ENCODE measurements at places on chromosomes 2 and 18. TPM values are rescaled to one million over a fixed set of nuclear protein-coding genes. Genes with fewer than 3 reads are reported as not detected.

- no peak for DNase-seq
Observed at GRCh38 chr2:222064286-222064685, 234.5 kb downstream of the PAX3 start.

- DNase-seq, result no peak
Observed at GRCh38 chr2:950080-950966, at the start of gene SNTG2. SNTG2 (plus strand) TSS chr2:950849; CDS start chr2:950997, 148 bp downstream.

GRCh38 chr2:161166538-161167409 lies 6.5 kb downstream of the TANK start:
- no peak for DNase-seq

DNA sequence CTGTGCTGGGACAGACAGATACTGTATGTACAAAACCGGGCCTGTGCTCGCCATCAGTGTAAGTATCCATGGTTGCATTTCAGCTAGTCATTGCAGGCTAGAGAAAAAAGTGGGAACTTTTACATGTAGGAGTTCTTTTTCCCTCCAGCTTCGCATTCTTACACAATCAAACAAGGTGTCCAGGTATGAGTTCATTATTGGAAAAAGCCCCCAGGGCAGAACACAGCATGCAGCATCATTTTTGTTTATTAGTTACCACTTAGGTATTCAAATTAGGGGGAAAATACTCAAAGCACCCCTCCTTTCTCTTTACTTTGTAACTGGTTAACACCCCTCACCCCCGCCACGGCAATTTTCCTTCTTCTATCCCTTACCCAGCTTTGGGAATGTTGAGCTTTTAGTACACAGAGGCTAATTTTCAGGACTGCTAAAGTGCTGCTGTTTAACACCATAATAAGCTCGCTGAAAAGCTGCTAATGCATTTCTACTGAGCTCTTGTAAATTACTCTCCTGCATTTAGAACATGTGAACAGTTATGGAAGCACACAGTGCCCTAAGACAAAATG lies 13.6 kb downstream of the UPP2 start:
- no peak for DNase-seq

GRCh38 chr2:100365434-100365833 lies 43.1 kb upstream of the LONRF2 start:
- DNase-seq, result no peak

DNA sequence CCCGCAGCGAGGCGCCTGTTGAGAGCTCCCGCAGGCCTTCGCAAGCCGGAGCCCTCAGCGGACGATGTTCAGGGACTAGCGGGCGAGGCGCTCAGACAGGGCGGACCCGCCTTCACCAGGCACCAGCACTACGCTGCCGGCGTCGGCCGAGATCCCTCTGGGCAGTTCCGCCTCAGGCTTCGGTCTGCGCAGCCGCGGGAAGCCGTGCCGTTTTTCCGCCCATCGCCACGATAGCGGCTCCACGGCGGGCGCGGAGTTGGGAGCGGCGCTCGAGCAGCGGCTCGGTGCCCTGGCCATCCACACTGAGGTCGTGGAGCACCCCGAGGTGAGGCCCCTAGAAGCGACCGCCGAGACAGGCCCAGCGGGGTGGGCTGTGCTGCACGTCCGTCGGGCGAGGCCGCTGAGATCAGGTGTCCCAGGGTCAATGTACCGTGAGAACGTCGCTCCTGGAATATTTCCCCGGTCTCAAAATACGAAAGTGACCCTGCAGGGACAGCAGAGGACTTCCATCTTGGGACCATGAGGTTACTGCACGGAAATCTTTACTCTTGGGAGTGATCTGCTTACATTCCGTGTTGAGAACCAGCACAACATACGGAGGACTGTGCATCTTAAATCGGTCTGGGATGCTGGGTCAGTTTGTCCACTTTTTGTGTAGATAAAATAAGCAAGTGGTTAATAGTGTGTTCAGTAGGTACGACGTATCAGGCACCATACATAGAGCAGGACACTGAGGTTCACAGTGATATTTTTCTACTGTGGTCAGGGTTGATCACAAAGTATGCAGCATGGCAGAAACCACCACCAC lies 13.3 kb upstream of the MTIF2 start:
- DNase-seq, result peak; percentile 89

GRCh38 chr2:72762276-72762675 lies 63.6 kb downstream of the EXOC6B start:
- no peak for DNase-seq

GRCh38 chr2:121080013-121080772 lies 204.8 kb downstream of the TFCP2L1 start:
- DNase-seq, result no peak

DNA sequence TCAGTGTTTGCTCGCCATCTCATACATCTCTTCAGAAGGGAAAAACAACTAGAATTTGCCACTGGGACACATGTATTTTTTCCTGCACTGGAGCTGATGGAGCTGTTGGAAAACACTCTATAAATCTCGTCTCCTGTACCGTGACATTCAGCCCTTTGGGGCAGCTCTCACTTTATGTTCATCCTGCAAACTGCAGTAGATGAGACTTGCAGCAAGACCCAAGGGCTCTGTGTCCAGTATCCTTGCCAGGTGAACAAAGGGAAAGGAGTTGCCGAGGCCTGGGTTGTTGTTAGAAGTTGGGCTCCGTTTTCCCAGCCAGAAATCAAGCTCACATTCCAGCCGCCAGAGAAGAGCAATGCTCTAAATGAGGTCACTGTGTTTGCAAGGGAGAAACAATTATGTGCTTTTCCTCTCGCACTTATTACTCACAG lies 285.1 kb downstream of the SLC4A3 start:
- DNase-seq, result peak; percentile 61

DNA sequence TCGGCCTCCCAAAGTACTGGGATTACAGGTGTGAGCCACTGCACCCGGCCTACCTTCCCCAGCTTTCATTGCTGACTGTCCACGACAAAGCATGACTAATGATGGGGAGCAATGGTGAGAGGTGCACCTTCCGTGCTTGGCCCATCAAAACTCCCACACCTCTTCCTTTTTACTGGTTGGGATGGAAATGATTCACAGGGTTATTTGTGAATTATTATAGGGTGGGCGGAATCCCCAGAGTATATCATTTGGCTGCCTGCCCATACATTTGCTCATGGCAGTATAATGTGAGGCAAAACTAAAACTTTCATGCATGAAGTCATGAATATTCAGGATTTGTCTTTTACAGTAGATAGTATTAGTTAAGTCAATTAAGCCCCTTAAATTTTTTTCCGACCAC lies 334.2 kb upstream of the NETO1 start:
- DNase-seq, result no peak

DNA sequence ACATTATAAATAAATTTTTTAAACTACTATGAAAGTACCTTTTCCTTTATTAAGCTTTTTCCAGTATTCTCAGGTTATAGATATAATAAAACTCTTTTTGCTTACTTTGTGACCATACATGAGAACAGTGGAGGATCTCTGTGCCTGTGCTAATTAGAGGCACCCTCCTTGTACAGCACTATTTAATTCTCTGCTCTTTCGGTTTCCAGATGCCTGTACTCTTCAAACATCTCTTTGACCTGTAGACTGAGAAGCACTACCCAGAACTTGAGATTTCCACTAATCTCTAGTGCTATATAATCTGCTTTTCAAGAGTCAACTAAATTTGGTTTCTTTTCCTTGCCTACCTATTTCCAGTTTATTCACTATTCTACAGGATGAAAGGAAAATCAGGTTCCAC lies 131.1 kb downstream of the GULP1 start:
- no peak for DNase-seq

DNA sequence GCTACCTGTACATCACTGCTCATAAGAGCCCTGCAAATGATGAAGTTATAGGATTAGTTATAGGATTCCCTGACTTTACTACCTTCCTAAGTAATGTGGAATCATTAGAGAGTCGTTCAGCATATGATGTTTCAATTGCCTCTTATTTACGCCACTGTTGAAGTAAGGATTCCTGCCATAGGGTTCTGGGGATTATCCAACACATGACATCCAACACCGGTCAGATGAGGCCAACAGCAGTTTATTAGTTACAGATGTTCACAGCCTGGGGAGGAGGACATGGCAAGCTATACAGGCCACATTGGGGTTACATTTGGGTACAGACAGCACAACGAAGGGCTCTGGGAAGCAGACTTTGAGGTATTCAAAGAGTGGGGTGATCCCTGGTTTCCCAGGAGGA lies 134.1 kb upstream of the MC4R start:
- no peak for DNase-seq

GRCh38 chr2:220509096-220509757 lies 881.8 kb downstream of the SLC4A3 start:
- DNase-seq, result no peak

DNA sequence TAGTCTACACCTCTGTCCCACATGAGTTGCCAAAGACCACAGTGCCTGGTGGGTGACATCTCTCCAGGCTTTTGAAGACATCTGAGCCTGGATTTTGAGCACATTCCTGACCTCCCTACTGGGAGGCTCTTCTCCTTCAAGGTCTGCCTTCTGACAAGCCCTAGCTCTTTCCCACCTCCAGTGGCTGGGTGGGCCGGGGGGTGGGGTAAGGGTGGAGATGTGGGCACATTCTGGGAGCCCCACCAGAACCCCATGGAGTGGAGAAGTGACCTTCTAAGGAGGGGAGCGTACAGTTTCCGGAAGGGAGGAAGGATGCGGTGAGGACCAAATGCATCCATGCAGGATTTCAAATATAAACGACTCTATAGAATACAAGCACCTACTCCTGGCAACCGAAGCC lies 27.9 kb upstream of the ANXA4 start:
- no peak for DNase-seq

DNA sequence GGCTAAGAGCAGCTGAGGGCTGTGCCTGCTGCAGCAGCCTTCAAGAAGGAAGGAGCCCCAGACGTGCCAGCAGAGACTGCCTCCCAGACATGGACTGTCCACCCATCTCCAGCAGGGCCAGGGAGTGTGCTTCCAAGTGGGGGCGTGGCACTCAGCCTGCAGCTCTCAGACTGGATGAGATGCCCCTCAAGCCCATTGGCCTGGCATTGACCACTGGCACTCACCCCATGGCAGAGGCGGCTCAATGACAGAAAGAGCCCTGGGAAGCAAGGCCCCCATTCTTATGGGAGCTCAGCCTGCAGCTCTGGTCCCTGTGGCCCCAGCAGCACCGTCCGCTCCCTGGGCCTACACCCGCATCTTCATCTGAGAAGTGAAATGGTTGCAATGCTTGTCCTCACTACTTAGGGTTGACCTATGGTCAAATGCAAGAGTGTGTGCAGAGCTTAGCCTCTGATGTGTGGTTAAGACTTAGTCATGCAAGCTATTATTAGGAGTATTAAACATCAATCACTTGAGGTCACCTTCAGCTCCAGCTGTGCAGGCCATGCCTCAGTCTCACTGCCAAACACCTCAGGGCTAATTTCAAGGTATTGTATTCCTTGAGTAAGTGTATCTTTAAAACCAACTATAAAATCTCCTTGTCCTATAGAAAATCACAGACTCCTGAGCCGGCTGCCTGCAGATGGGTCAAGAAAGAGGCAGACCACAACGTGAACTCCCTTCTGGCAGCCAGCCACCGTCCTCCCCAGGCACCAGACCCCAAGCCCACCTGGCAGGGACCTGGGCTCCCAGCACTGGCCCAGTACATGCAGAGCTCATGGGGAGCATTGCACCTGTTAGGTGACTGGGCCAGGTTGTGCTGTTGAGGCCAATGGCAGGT lies 194.8 kb downstream of the NDUFA10 start:
- DNase-seq, result peak; percentile 55

DNA sequence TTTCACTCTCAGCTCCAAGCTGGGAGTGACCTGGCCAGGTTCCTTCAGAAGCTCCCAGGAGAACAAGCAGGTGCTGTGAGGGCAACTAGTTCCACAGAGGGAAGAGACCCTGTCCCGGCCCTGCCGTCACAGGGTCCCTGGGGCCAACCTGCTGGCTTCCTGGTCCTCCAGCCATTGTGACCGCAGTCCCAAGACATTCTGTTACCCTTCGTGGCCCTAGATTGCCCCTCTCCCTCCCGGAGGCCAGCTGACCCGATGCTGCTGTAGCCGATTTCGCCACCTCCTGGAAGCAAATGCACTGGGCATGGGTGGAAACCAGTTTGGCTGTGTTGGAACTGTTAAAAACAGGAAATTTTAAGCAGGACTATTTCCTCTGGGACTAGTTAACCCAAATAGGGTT lies 55.4 kb downstream of the EPAS1 start:
- DNase-seq, result no peak

GRCh38 chr2:46939626-46940359 lies 24.2 kb upstream of the MCFD2 start:
- no peak for DNase-seq

GRCh38 chr2:112493858-112494648 lies 12.1 kb downstream of the TTL start:
- no peak for DNase-seq

DNA sequence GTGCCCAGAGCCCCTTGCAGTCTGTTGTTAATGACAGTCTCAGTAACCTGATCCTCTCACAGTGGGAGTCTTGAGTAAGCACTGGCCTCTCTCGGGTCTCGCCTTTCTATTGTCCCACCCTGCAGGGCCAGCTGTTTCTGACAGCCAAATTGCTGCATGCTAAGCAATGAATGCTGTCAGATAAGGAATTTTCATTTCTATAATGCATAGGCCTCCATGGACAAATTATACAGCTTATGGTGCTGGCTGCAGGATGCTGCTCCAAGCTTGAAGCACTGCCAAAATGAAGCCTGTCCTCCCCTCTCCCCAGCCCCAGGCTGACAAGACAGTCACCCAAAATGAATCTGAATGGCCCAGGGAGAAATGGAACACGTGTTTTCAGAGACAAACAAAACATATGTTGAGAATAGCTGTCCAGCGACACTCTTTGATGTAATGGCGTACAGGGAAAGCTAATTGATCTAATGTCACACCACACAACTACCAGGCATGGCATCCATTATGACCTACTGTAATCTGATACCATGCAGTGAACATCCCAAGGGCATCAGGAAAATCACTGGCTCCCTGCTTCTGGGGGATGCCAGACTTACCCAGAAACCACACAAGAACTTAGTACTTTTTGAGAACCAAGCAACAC lies 36.8 kb downstream of the ACVR1 start:
- no peak for DNase-seq

- no peak for DNase-seq
Observed at GRCh38 chr2:220556658-220557057, 929.2 kb downstream of the SLC4A3 start.

DNA sequence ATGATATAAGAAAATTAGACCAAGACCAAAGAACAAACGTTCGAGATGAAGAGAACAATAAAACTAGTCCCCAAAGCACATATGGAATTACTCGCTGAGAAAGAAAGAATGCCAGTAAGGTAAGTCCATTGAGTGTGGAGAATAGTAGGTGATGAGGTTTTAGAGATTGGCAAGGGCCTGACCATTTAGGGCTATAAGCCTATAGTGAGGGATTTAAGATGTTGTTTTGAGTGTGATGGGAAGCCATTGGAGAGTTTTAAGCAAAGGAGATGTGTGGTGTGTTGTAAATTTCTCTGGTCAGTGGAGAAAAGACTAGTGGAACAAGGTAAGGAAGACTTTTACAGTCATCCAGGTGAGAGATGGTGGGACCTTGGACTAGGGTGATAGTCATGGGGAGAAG lies 151.1 kb downstream of the MCFD2 start:
- no peak for DNase-seq

RGPD8 gene
- 8.7 TPM for total RNA-seq

UNC80 gene
- 0.20 TPM for total RNA-seq

SCTR gene
- total RNA-seq, result not detected

AGXT gene
- total RNA-seq, result not detected

TNFAIP6 gene
- 5.2 TPM for total RNA-seq

SPATA3 gene
- total RNA-seq, result not detected

TEKT4 gene
- total RNA-seq, result not detected

GPR148 gene
- total RNA-seq, result not detected

All from right atrium auricular region (tissue), 2 donors.